H1 (cell line): ENCODE measurements at places on chromosomes 12 and 14.

GRCh38 chr12:70264067-70264867 lies 21.0 kb downstream of the CNOT2 start:
- H3K4me3 ChIP-seq: no peak overlapping the region
- no peaks in the 10 kb centered on the region for H3K27me3 ChIP-seq
- H3K4me1 ChIP-seq: peaks cover 9% of the 10 kb centered on the region; the same call in 1 of the 2 replicates
- H3K36me3 ChIP-seq: no peaks in the 10 kb centered on the region

DNA sequence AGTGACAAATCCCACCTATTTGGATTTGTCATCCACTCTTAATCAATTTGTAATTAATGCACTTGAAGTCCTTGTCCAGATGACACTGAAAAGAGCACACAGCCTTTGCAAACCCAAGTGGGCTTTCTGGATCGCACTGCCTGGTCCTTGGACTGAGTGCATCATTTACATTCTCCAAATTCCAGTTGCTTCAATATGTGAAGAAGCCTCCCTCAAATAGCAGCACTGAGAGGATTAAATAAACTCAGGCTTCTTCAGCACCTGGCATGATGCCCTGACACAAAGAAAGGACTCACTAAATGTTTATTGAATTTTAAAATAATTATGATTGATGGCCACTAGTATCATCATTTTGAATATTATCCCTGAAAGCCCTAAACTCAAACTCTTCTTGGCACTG lies 496.5 kb downstream of the VRK1 start:
- H3K4me3 ChIP-seq: no peak overlapping the region
- DNase-seq: no peak
- H3K4me1 ChIP-seq: no peaks in the 10 kb centered on the region
- no peaks in the 10 kb centered on the region for H3K27me3 ChIP-seq

- no peak overlapping the region for H3K4me3 ChIP-seq
- H3K4me1 ChIP-seq: no peaks in the 10 kb centered on the region
- no peaks in the 10 kb centered on the region for H3K36me3 ChIP-seq
- no peak overlapping the region for H3K27ac ChIP-seq
- DNase-seq: no peak
- H3K27me3 ChIP-seq: no peaks in the 10 kb centered on the region
These were observed 144.7 kb downstream of the ADGRD1 start for GRCh38 chr12:131098178-131098981.

DNA sequence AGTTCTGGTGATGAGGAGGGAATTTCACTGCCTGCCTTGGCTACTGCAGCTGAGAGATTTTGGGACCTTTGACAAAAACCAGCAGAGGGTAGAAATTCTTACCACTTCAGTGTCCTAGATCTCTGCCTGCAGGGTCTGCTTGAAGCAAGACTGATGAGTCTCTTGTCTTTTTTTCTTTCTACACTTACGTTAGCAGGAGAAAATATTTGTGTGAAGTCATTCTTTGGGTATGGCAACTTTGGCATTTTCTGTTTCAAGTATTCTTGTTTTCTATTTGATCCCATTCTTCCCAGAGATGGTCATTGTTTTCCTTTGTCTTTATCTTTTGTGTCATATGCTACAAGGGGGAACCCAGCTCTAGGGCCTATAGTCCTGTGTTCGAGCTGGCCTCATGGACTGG lies 65.6 kb upstream of the FERMT2 start:
- H3K4me1 ChIP-seq: peaks cover 17% of the 10 kb centered on the region
- H3K27me3 ChIP-seq: no peaks in the 10 kb centered on the region
- H3K36me3 ChIP-seq: no peaks in the 10 kb centered on the region
- no peak overlapping the region for H3K27ac ChIP-seq

- H3K27ac ChIP-seq: no peak overlapping the region
- peaks cover 6% of the 10 kb centered on the region; the same call in 1 of the 2 replicates for H3K4me1 ChIP-seq
- no peaks in the 10 kb centered on the region for H3K36me3 ChIP-seq
These were observed 70.5 kb downstream of the NUAK1 start for GRCh38 chr12:106068296-106068695.
